ENCODE measurements at places on chromosomes 1 and 21.
A peak's percentile ranks its signal among the peaks of the same experiment; 100 is the strongest.

- peak; percentile 24 for DNase-seq
These were observed 6.0 kb downstream of the IFFO2 start for GRCh38 chr1:18950401-18951026.

- no peak for DNase-seq
These were observed 52.5 kb upstream of the RGS2 start for GRCh38 chr1:192756314-192756713.

DNA sequence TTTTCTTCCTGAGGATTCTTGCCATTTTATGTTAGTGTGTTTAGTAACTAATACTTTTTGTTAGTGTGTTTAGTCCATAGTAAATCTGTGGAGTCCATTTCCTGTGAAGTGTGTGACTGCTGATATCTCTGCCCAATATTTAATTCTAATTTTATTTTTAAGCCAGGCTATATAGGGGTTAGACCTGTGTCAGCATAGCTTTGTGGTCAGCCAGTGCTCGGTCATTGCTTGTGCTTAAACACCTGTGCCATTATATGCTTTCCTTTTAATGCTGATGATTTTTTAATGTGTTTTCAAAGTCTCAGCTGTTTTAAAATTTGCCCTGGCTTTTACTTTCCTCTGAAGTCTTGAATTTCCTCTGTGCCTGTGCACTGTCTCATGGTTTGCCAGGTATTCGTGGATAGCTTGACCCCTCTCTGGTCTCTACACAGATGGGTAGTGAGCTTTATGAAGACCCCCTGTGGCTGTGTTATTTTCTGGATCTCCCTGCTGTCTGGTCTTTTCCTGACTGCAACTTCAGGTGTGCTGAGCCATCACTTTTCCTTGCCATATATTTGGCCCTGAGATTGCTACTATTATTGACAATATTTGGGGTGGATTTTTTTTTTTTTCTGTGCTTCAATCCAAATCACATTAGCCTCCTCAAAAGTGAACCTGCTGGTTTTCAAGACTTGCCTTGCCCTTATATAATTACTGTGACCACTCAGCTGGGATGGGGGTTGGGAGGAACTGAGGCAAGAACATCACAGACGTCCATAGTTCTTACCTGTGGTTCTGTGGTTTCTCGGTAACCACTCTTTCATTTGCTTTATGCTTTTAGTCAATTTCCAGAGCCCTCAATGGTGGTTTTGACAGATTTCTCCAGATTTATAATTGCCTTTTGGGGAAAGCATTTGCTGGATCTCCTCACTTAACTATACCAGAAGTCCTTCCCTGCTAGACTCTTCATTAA lies 59.6 kb downstream of the RPS6KC1 start:
- no peak for DNase-seq

- DNase-seq, result peak; percentile 3
These were observed 8.9 kb downstream of the SLAMF1 start for GRCh38 chr1:160637821-160638539.

DNA sequence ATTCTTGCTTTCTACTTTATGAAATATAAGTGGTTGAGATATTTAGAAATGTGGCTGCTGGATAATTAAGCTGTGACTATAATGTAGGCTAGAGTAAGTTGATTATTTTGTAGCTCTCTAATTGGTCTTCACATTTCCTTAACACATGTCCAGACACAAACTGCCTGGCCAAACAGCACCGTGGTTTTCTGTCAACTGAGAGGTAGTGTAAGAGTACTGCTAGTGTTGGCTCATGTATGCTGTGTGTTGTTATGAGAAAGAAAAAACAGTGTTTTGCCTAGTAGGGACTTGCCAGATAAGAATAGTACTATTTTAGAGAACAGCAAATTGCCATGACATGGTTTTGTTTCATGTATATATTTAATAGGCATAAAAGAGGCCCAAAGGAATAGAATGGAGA lies 37.1 kb downstream of the TMED5 start:
- no peak for DNase-seq
